Dermis microvascular lymphatic vessel endothelial cell (primary cell): ENCODE measurements at places on chromosomes 16 and 17.

- no peak for DNase-seq
Measured at GRCh38 chr16:46777804-46778203, 29.7 kb upstream of the MYLK3 start.

GRCh38 chr16:81938326-81939163 is 72.7 kb downstream of the SDR42E1 start:
- no peak for DNase-seq

- DNase-seq: no peak
Measured at GRCh38 chr16:23020084-23020483, 129.2 kb downstream of the USP31 start.

DNA sequence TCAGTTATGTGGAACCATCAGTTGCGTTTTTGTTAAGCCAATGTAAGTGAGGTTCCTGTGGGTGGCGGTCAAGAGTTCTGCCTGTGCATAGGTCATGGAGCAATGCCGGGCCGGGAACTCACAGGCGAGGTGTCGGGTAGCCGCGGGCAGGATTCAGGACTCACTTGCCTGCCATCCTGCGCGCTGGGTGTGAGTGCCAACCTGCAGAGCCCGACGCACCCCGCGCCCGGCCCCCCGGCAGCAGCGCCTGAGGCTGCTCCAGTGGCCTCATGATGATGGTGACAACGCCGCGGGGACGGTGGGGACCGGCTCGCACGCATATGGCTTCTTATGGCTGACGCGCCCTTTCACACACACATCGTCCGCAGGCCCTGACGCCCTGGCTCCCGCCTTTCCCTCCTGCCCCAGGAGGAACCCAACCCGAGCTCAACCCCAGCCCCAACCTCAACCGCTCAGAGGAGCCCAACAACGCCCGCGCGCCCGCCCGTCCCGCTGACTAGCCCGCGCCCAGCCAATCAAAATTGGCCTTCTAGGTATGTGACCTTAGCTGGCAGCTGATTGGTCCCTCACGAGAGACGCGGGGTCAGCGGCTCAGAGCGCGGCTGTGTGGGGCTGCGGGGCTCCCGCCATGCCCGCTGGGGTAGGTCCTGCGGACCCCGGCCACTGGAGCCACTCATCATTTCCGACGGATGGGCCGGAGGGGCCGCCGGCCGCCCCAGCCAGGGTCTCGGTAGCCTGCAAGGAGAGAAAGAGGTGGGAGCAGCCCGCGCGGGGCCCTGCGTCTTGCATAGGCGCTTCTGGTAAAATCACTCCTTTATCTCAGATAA is at the start of gene C16orf95:
Gene C16orf95 (minus strand): TSS at position 470 of the 827 bp plus-strand sequence. CDS start 150 bp downstream, at position 320.
- peak; percentile 95 for DNase-seq

DNA sequence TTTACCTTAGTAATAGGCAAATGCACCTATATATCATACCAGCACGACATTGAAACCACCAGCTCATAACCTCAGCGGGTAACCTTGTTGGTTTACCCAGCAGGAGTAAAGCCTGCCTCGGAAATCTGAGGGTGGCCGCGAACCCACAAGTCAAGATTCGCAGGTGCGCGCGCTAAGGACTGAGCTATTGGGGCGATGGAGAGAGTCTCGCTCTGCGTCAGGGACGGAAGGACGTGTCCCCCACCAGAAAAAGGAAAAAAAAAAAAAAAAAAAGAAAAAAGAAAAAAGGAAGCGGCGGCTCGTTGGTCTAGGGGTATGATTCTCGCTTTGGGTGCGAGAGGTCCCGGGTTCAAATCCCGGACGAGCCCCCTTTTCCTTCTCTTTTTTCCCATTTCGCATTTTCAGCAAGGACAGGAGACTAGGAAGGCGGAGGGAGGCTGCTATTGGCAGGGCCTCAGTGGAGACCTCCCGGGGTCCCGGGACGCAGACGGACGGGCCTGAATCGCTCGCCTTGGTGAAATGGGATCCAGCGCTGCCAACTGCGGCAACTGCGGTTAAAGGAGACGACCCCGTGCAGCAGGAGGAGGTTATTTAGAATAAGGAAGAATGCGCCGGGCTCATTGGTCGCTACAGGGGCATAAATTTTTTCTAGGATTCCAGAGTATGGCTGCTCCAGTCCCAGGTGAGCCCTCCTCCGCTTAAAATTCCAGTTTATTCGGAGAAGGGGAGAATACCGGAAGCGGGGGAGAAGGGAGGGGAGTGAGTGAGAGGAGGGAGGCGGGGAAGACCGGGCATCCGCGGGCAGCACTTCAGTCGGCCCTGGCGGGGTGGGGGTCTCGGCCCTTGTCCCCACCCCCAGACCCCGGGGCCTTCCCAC is at the start of gene OR1F1:
Gene OR1F1 (plus strand): TSS at position 407 of the 877 bp plus-strand sequence.
- DNase-seq: peak; percentile 19

DNA sequence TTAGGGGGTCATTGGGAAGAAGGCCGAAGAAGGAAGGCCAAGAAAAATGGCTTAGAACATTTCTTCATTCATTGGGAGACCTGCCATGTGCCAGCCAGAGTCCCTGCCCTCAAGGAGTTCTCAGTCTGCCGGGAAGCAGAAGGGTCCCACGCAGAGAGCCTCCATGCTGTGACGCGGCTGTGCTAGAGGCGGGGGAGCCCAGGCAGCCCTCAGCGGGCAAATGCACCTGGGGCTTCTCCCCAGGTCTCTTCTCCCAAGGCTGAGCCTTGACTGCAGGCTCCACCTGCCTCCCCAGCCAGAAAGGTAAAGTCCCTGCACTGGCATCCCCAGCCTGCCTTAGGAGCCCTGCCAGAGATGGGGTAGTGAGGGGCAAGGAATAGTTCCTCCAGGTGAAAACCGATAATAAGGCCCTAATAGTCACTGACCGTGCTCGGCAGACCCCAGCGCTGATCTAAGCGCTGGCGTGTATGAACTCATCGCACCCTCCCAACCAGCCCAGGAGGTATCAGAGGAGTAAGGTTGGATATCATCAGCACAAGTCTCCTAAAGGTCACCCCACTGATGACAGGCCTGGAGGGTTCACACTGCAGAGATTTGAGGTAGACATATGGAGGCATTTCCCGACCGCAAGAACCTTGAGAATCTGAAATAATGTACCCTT is 6.0 kb upstream of the CDR2L start:
- no peak for DNase-seq

DNA sequence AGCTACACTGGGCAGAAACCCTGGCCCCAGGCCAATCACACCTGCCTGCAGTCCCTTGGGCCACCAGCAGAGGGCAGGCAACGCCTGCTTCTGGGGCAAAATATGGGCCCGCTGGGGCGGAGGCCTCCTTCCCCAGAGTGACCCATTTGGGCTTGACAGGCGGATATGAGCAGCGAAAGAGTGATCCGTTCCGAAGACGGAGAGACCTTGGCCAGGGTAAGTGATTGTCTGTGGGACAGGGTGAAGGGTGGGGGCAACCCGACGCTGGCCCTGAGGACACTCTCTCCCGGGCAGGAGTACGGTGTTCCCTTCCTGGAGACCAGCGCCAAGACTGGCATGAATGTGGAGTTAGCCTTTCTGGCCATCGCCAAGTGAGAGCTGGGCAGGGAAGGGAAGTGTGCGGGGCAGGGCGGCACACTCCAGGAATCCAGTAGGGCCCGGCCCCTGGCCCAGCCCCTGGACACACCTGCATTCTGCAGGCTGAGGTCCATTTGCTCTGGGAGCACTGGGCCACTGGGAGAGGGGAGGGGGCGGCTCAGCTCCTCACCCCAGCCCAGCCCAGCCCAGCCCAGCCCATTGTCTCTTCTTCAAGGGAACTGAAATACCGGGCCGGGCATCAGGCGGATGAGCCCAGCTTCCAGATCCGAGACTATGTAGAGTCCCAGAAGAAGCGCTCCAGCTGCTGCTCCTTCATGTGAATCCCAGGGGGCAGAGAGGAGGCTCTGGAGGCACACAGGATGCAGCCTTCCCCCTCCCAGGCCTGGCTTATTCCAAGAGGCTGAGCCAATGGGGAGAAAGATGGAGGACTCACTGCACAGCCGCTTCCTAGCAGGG is 3.5 kb upstream of the NHERF1 start:
- peak; percentile 62 for DNase-seq

DNA sequence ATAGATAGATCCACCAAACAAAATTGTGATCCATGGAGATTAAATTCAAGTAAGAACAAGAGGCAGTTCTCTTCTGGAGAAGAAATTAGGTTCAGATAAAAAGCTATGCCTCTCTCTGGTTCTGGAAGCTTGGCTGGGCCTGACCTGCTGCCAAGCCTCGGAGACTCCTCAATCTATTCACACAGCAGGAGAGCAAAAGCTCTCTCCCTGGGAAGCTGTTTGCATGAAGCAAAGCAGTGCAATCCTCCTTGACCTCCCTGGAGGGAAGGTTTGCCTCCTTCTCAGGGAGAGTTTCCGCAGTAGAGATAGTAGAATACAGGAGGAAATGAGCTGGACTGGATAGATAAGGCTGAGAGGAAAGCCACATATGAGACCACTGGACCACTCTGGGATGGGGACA is 78.1 kb upstream of the GNAO1 start:
- DNase-seq: no peak

DNA sequence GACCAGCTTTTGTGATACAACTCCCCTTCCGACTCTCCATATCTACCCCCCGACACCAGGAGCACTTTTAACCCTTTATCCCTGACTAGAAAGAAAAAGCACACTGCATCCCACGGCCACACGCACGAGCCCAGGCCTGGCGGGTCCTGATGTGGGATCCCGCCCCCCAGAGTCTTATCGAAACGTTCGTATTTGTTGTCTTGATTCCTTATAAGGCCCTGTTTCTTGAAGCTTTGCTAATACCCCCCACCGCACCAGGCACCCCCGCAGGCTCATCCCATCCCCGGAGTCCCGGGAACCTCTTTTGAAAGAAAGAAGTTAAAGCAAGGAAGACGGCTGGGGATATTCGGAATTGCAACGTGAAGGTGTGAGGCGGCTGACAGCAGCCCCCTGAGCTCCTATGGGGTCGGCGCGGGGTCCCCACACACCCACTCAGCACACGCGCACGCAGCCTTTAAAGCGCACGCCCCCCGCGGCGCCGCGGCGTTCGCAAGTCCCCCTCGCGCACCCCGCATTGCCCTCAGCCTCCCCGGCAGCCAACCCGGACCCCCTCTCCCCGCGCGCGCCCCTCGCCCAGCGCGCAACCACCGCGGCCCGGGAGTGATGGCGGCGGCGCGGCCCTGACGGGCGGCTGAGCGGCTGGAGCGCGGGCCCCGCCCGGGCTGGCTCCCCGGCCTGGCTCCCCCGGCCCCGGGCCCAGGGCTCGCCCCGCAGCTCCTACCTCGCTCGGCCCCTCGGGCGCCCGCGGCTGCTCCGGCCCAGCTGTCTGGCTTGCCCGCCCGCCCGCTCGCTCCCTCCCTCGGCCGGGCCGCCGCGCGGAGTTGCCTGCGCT is 448 bp downstream of the STAT5B start:
- DNase-seq: no peak

GRCh38 chr17:72852277-72852938 is 240.1 kb downstream of the SLC39A11 start:
- no peak for DNase-seq

DNA sequence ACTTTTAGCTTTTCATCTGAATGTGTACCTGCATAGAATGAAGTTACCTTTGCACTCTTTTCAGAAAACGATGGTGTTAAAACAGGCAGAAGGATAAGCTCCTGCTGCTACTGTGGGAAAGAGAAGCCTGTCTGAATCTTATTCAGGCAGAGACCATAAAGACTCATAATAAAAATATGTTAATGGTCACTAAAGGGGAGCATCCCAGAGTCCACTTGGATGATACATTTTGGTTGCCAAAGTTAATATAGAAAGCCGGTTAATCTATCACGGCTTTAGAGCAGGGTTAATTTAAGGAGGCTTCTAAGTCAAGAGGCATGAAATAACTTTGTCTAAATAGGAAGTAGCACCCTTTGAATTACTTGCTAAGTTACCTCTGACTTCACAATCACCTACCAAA is 2.9 kb downstream of the MARCHF10 start:
- DNase-seq: no peak

- no peak for DNase-seq
Measured at GRCh38 chr17:19342611-19343255, 19.8 kb downstream of the B9D1 start.

DNA sequence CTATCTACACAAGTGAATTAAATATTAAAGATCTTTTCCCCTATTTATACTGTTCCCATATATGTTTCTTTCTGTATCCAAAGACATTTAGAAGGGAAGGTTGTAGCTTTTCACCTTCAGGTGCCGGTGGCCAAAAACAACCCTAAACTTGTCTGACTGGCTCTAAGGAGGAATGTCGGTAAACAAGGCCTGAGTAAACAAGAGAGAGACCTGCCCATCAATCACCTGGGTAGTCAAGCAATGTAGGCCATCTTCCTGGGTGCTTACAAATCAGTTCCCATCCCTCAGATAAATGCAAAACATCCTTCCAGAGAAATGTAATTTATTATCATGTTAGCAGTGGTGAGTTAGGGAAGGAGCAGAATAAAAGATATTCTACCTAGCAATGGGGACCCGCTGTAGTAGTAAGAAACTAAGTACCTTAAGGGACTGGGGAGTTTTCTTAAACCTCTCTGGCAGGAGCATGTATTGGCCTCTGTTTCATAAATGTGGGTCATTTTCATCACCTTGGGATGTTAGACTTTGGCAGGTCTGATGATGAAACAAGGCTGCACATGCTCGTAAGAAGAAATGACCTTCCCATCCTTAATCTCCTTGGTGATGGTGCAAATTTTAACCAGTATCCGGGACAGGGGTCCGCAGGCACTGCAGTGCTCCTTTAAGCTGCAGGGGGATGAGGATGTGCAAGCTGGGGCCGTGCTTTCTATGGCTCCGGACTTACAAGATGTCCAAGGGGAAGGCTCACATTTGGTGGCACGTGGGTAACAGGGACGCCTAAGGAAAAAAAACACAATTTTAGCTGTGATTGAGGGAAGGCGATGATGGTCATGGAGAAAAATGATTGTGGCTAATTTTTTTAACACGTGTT is 8.4 kb downstream of the KRT39 start:
- no peak for DNase-seq

- DNase-seq: no peak
Measured at GRCh38 chr16:12296406-12296805, 319.9 kb downstream of the SNX29 start.

DNA sequence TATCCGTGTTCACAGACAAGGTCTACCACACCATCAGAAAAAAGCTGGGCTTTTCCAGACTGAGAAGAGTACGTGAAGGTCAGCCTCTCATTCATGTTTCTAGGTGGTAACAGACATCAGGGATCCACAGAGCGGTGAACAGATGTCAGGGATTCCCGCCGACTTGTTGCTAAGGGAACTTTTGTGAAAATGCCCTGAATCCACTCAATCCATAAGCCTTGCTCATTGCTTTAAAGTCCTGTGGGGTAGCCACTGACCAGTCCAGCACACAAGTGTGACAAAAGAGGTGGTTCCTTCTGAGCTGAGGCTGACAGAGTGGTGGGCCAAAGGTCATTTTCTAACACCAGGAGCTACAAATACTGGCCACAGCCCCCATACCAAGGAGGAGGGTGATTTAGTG is 5.9 kb downstream of the GAS7 start:
- DNase-seq: no peak

GRCh38 chr16:67954421-67955196 is 10.7 kb upstream of the LCAT start:
- no peak for DNase-seq

- no peak for DNase-seq
Measured at GRCh38 chr16:17026600-17027242, 444.0 kb downstream of the XYLT1 start.
